ENCODE measurements at places on chromosomes 2 and 18. TPM values are rescaled to one million over a fixed set of nuclear protein-coding genes. Genes with fewer than 3 reads are reported as not detected.

LTBP1 gene
- 190 TPM for total RNA-seq

SNX17 gene
- total RNA-seq = 152 TPM

SKOR2 gene
- total RNA-seq = not detected

SLC30A3 gene
- total RNA-seq = under 0.01 TPM

FABP1 gene
- not detected for total RNA-seq

CYS1 gene
- total RNA-seq = 5.1 TPM

STAT1 gene
- total RNA-seq = 101 TPM

SNORC gene
- total RNA-seq = 0.83 TPM

FOXI3 gene
- total RNA-seq = not detected
